RWPE2 (cell line): ENCODE measurements at places on chromosomes 5 and 9.

DNA sequence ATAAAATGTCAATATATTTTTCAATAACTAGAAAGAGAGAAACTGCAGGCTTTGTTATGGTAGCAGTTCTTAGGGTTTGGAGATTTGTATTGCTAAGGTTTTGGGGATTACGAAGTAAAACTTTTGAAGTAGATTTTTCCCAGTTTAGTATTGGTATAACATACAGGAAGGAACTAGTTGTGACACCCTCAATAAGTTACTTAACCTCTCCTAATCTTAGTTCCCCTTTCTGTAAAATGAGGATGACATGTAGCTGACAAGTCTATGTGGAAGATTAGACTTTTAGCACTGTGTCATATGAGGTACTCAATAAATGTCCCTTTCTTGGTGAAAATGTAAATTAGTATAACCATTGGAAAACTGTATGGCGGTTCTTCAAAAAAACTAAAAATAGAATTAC, 73.4 kb upstream of the ATG10 start:
- no peak for DNase-seq

DNA sequence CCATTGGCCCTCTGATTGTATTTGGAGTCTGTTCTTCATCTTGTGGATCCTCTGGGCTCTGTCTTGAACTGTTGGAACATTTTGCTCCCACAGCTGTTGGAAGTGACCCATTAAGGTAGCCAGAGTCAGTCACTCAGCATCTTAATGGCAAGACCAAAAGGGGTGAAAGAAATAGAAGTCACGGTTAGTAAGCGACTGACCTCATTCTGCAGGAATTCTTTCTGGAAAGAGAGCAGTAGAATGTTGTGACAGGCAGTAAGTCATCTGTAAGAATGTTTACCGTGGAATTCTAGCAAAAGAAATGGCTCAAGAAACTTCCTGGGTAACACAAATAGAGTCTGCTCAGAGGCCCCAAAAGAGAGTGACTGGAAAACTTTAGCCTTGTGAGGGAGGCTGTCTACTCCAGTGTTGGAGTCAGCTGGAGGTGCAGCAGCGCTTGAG, 28.6 kb upstream of the TNC start:
- DNase-seq, result no peak

DNA sequence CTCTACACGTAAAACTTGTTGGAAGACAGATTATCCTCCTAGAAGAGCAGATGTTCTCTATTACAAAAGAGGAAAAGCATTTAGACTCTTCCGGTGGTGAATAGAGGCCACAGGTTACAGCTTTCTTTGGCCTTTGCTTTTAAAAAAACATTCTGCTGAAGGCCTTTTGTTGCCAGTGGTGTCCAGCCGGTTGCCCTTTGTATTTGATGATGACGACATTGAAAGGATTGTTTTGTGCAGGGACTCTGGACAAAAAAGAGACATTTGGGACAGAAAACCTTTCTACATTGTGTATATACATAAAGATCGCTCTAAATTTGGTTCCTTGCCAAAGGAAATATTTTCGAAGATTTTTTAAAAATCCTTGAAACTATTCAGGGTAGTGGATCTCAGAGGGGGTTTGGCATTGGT, 180.3 kb downstream of the C9orf152 start:
- DNase-seq, result no peak

DNA sequence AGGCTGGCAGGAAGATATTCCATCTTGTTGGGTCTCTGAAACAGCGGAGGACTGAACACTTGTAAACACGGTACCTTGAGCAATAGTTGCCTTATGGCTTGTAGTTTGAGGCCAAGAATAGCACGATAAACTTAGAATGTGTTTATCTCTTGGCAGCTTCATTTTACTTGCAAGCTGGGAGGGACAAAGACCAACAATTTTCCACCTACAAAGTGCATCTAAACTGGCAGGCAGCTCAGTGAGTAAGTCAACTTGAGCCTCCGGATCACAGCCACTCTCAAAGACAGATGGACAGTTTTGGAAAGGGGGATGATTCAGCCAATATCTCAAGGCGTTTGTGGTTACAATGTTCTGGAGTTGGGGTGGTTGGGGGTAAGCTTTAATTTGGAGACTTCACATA, 652.6 kb downstream of the CETN3 start:
- DNase-seq, result no peak

DNA sequence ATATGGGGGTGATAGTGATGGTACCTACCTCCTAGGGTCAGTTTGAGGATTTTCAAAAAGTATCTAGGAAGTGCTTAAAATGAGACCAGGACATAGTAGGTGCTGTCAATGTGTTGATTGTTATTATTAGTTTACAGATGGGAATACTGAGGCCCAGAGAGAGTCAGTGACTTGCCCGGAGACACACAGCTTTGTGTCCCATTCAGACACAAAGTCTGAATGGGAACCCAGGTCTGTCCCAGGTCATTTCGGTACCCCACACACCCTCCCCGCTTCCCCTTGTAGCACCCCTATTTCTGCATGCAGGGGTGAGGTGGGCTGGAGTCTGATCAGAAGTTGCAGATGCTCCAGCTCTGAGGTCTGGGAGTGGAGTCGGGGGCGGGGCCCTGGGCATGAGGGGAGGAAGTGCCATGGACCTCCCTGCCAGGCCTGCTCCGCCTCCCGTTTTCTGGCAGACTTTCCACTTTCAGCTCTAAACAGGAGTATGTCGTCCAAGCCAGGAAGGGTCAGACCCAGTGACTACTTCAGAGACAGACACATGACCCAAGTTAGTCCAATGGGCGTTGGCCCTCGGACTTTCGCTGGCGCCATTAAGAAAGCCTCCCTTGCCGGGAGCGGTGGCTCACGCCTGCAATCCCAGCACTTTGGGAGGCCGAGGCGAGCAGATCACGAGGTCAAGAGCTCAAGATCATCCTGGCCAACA, 3.2 kb upstream of the DBN1 start:
- DNase-seq, result no peak

GRCh38 chr9:107693625-107694326, 204.2 kb upstream of the KLF4 start:
- no peak for DNase-seq

- DNase-seq, result no peak
These were observed 816.0 kb upstream of the CDH9 start for GRCh38 chr5:27854243-27854852.

DNA sequence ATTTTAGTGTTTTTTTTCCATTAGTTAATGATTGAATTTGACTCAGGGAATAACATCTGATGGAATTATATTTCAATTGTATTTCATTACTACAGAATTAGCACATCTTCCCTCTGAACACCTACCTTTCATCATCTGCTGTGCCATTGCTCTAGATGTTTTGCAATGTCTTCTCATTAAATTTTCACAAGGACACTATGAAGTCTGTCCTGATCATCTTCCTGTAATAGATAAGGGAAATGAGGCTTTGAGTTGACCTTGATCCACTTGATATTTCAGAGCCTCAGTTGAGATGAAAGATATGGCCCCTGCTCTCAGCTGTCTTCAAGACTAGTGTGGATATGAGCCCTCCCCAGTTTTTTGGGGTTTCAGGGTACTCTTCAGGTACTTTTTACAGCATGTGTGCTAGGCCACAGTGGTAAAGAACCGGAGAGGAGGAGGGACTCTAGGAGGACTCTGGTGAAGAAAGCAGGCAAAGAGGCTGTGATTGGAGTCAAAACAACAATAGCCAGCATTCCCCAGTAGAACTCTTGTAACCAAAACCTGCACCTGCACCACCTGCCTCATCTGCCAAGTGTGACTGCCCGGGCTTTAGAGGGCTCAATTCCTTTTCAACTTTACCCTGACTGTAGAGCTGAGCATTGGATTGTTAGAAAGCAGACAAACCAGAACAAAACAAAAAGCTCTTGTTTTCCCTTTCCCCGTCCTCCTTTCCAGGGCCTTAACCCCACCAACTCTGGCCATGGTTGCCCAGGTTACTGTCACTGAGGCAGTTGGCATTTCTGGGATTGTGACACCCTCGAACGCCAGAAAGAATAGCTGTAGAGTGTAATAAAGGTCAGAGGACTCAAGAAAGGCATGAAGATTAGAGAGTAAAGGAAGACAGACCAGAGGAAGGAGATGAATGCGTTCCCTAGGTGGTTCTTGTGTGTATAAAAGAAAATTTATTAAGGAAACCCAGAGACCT, 56.3 kb downstream of the ERAP1 start:
- DNase-seq, result no peak

GRCh38 chr5:54438620-54439389, 16.7 kb upstream of the HSPB3 start:
- DNase-seq, result no peak

- DNase-seq, result no peak
These were observed 172.6 kb downstream of the TUSC1 start for GRCh38 chr9:25505644-25506043.

- no peak for DNase-seq
These were observed 124.8 kb upstream of the LMX1B start for GRCh38 chr9:126488881-126489404.

GRCh38 chr9:34985311-34985899, 4.1 kb upstream of the DNAJB5 start:
- DNase-seq, result peak; percentile 41

DNA sequence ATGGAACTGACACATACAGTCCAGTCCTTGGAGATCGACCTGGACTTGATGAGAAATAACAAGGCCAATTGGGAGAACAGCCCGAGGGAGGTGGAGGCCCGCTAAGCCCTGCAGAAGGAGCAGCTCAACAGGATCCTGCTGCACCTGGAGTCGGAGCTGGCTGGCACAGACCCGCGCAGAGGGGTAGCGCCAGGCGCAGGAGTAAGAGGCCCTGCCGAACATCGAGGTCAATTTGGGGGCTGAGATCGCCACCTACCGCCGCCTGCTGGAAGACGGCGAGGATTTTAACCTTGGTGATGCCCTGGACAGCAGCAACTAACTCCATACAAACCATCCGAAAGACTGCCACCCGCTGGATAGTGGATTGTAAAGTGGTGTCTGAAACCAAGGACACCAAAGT, 1610.1 kb upstream of the ACO1 start:
- no peak for DNase-seq

DNA sequence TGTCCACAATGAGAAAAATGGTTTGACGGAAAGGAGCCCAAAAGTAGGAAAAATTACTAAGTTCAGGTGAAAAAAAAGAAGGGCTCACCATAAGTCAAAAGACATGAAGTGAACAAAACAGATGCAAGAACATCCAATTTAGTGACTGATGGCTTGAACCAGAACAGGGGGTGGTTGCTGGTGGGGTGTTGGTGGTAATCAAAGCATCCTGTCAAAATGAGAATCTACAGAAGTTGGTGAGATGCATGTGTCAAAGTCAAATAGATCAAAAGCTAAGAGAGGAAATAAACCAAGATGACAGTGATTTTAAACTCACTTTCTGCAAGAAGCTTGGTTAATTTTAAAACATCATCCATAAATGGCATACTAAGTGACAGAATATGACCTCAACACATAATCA, 117.4 kb downstream of the MLLT3 start:
- no peak for DNase-seq

GRCh38 chr9:87521834-87522233, 24.2 kb downstream of the DAPK1 start:
- no peak for DNase-seq

DNA sequence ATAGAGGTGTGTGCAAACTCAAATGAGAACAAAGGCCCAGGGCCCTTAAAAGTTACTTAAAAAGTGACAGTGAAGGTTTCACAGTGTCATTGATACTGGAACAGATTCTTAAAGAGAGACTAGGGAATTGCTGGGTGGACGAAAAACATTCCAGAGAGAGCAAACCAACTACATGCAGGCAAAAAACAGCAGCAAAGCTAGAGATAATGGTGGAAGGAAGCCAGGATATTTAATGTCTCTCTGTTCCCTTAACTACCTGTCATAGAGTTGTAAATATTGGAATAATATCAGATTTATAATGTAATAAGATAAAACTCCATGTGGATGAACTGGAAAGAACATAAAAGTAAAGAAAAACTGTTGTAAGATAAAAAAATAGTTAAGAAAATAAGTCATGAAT, 508.6 kb downstream of the TAF11L14 start:
- no peak for DNase-seq

- DNase-seq, result no peak
These were observed 346.2 kb upstream of the CTNND2 start for GRCh38 chr5:12250454-12250853.

DNA sequence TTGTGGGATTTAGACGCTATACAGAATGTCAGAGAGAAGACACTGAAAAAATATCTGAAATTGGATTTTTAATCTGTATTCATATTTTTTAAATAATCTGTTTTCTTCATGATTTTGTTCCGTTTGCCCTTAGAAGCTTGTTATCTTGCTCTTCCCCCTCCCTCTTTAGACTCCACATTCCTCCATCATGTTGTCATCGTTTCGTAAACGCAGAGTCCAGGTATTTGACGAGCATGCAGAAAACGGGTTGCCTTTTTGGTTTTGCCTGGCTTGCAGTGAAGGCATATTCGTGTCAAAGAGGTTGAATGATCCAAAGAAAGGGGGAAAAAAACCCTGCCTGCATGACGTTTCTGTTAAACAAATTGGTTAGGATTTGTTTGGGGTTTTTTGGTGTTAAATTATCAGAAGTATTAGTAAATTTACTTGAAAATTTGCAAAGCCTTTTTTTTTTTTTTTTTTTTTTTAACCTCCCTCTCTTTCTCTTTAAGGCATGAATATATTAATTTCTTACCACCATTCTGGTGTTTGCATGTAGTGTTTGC, 2.9 kb downstream of the SPTAN1 start:
- no peak for DNase-seq

DNA sequence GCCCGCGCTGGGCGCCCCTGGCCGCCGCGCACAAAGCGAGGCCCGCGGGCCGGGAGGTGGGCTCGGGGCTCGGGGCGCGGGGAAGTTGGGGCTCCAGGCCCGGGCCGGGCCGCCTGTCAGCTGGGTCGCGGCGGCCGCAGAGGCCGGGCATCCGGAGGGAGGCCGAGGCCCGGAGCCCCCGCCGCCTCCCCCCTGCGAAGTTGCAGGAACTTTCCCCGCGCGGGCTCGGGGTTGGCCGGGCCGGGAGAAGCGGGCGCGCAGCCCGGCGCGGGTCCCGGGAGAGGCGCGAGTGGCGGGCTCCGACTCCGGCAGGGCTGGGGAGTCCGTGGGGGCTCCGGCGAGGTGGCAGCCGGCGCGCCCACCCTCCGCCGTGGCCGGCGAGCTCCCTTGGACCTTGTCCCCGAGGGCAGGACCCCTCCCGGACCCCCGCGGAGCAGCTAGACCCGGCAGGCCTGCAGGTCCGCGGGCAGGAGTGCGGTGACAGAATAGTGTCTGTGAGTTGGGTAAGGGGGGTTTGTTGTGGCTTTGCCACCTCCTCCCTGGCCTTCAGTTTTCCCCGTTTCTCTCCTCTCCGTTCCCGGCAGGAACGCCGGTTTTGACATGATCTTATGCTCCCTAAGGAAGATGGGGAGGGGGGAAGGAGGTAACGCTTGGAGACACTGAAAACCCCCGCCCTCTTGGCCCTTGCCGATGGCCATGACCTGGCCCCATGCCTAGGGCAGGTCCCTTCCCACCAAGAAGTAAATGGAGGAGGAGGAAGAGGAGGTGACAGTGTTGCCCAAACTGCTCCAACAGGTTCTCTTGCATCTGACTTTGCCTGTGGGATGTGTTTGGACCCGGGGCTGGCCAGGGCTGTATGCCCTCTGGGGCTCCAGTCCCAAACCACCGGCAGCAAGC, 942 bp downstream of the PHF2 start:
- no peak for DNase-seq

- no peak for DNase-seq
These were observed 25.8 kb downstream of the NIPAL4 start for GRCh38 chr5:157485811-157486210.
